T-cell (primary cell): ENCODE measurements at places on chromosomes 4 and X. TPM values are rescaled to one million over a fixed set of nuclear protein-coding genes. Genes with fewer than 3 reads are reported as not detected.

Gene KCTD8
- total RNA-seq = not detected

DNA sequence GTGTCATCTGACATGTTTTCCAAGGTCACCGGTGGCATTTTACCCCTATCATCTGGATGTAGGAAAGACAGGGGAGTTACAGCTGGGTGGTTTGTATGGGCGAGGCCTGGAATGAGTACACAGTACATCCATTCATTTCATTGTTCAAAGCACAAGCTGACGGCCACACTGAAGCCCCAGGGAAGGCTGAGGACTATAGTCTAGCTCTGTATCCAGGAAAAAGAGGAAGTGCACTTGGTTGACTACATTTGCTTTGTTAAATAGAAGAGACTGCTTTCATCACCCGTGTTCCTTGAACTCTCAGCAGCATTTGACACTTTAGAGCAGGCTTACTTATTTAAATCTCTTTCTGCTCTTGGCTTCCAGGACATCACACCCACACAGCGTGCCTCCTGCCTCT, 1041.0 kb upstream of the TENM3 start:
- DNase-seq = no peak

DNA sequence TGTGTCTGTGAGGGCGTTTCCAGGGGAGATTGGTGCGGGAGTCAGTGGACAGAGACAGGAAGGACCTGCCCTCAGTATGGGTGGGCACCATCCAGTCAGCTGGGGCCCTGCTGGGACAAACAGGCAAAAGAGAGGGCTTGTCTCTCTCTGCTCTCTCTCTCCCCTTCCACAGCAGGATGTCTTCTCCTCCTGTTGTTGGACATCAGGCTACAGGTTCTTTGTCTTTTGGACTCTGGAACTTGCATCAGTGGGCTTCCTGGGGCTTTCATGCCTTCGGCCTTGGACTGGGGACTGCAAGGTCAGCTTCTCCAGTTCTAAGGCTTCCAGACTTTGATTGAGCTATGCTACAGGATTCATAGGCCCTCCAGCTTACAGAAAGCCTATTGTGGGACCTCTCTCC, 59.6 kb downstream of the ADGRA3 start:
- no peak for DNase-seq

DNA sequence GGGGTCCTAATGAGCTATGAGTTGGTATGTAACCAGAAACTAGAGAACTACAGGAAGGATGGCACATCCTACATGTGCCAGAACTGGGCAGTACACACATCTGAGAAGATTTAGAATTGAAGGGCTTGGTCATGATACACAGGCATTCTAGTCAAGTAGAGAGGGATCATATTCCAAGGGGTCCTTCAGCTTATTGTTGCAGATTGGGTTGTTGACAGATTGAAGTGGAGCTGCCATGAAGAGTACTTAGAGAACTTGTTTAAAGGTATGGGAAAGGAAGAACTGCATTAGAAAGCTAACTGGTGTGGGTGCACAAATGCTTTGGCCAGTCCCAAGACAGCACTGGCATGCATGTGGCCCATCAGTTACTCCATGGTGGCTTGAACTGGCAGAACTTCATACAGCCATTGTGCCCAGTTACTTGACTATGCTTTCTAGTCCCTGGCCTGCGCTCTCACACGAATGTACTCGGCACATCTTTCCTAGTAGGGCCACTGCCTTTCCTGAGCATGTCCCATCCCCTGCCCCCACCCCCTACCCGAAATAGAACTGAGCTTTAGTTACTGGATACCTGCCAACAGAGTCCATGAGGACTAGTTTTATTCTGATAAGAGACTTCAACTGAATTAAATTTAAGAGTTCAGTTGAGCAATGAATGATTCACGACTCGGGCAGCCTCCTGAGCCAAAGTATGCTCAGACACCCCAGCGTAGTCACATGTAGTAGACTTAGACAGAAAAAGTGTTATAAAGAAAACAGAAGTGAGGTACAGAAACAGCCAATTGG, 64.0 kb downstream of the CCNG2 start:
- no peak for DNase-seq

GRCh38 chr4:88189881-88190585, 31.6 kb upstream of the ABCG2 start:
- no peak for DNase-seq

Gene IL1RAPL1
- total RNA-seq = not detected

Gene FRMD7
- not detected for total RNA-seq

DNA sequence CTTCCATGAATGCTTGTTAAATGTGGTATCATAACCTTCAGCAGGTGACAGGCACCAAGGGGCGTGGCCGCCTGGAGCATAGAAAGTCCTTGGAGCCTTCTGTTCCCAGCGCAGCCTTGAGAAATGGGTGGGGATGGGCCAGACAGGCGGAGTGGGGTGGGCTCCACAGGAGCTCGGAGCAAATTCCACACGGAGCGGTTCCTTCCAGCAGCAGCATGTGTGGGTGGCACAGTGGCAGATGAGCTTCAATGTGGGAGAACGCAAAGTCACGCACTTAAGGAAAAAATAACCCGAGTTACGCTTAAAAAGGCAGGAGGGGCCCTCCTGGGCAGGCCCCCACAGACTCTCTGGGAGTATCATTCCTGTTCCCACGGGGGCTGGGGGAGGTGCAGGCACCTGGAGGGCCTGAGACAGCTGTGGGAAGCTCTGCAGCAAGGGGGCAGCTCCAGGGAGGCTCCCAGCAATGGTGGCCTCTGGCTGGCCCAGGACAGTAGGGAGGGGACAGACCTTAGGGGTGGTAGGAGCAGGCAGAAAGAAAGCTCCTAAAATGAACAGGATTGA, 15.3 kb downstream of the TMEM271 start:
- DNase-seq = no peak

DNA sequence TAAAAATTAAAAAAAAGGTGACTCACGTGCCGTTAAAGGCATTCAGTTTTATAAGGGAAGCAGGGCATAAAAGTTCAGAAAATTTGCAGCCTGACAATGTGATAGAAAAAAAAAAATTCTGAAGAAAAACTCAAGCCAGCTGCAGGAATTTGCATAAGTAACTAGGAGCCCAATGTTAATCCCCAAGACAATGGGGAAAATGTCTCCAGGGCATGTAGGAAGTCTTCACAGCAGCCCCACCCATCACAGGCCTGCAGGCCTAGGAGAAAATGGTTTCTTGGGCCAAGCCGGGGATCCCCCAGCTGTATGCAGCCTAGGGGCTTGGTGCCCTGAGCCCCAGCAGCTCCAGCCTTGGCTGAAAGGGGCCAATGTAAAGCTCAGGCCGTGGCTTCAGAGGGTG, 31.2 kb downstream of the CHM start:
- DNase-seq = no peak
